Activated T-cell treated with anti-CD3 and anti-CD28 coated beads, Interleukin-2, amount 50 U/mL, for 24 hours (primary cell): ENCODE measurements at places on chromosomes 12 and 14.

DNA sequence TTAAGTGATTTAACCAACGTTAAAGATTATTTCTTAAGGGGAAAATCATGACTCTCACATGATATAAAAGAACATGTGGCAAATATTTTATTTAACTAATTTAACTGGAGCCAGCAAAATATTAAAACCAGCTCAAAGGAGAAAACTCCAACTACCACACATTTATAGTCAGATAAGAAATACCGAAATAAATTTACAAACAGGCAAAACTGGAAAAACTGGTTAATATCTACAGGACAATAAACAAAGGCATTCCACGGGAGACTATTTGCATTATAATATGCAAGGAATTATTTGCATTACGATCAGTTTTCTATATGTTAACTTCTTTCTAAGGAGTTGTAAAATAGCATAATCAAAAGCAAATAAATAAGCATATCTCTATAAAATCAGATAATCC is 13.8 kb upstream of the BCL2L14 start:
- no peak for DNase-seq

DNA sequence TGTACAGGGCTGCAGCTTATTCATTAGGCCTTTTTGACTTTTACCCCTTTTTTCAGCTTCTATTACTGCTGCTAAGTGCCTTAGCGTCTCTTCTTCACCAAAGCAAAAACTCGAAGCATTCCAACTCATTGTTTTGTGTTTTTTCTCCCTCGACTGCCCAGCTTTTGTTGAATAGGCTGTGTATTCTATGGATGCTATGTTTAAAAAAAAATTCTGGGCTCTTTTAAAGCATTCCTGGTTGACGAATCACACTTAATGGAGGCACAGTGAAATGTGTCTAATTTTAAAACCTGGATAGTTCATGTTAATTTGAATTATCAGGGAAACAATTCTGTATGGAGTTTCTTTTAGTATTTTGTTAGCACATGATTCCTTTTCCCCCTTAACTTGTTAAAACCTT is 29.7 kb downstream of the KTN1 start:
- DNase-seq: no peak

- no peak for DNase-seq
These were observed 171.8 kb upstream of the EGLN3 start for GRCh38 chr14:34122650-34123049.

GRCh38 chr14:66709291-66709690 is 201.3 kb downstream of the GPHN start:
- DNase-seq: no peak

DNA sequence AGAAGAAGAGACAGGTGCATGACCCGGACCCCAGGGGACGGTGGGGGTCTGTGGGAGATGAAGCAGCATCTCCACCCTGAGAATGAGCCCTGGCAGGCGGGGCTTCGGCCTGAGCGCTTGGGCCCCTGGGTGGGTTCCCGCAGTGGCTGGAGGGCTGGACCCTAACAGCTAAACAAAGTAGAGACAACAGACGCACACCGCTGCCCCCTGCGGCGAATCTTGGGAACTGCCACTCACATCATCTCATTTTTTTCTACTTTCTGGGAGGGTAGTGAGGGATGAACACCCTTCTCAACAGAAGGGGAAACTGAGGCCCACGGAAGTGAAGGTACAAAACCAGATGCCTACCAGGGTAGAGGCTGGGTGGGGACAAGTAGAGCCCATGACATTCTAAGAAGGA is 104.7 kb downstream of the RFLNA start:
- DNase-seq: peak; percentile 58

GRCh38 chr12:111761099-111761498 is 5.6 kb upstream of the ALDH2 start:
- no peak for DNase-seq

DNA sequence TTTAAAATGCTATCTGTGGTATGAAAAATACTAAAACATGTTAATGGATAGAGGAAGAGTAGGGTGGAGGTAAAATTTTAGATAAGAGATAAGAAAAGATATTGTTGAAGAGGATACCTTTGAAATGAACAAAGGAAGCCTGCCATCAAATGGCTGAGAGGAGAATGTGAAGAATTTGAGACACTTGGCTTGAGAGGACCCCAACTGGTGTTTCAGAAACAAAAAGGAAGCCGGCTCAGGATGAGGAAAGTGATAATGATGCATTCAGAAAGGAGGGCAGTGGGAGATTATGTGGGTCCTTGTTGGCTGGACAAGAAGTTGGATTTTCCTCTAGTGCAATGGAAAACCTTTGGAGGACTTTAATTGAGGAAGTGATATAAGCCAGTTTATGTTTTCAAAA is 264.4 kb downstream of the DUSP6 start:
- DNase-seq: no peak

DNA sequence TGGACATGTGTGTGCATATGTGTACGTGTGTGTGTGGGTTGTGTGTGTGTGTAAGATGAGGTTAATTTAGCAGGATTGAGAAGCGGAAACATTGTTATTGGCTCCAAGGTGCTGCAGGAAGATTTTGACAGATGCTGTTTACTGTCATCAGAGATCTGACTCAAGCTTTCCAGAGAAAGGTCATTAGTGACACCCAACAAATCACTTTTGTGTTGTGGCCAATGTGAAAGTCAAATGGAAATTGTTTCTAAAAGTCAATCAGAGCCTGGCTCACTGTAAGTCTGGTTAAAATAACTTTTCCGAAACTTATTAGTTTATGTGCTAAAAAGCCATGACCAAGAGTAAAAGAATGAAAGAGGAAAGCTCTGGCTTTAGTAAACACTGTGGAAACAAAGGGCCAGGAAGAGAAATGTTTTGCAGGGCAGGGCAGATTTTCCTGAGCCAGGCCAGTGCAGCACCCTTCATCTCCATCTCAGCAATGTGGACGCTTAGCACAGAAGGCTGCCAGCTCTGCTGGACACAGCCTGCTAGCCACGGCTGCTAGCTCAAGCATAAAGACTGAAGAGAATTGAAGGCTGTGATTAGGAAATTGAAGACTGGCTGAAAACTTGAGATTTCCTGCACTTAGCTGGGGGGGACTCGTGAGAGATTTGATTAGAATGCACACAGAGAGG is 235.8 kb downstream of the NEDD1 start:
- DNase-seq: no peak

DNA sequence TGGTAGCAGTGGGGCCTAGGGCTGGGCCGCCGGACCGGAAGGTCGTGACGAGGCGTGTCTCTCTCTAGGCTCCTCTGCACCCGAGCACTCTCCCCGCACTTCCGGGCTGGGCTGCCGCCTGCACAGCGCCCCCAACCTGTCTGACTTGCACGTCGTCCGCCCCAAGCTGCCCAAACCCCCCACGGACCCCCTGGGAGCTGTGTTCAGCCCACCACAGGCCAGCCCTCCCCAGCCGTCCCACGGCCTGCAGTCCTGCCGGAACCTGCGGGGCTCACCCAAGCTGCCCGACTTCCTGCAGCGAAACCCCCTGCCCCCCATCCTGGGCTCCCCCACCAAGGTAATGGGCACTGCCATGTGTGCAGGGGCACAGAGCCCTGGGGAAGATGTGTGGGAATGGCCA is 13.3 kb upstream of the PUS1 start:
- no peak for DNase-seq

DNA sequence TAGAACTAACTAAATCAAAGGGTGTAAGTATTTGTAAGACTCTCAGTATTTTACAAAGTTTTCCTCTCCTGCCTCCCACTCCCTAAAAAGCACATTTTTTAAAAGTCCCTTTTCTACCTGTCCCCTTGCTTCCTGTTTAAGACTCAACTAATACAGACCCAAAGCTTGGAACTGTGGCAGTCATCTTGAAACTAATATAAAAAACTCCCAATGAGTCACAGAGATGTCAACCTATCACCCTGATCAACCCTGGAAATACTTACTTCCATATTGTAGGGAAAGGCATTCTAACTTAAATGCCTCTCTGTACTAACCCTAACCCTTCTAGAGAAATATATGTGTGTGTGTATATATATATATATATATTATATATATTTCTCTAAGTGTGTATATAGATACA is 184.8 kb downstream of the SPTSSA start:
- no peak for DNase-seq

GRCh38 chr14:24232121-24232644 is at the start of gene NEDD8:
Gene NEDD8, minus strand, starts transcription at chr14:24232367. Its CDS starts 100 bp downstream, at chr14:24232267.
- DNase-seq: peak; percentile 93

- DNase-seq: no peak
These were observed 92.2 kb downstream of the PIWIL1 start for GRCh38 chr12:130429656-130430505.

GRCh38 chr14:25400607-25401206 is 350.8 kb upstream of the STXBP6 start:
- no peak for DNase-seq

DNA sequence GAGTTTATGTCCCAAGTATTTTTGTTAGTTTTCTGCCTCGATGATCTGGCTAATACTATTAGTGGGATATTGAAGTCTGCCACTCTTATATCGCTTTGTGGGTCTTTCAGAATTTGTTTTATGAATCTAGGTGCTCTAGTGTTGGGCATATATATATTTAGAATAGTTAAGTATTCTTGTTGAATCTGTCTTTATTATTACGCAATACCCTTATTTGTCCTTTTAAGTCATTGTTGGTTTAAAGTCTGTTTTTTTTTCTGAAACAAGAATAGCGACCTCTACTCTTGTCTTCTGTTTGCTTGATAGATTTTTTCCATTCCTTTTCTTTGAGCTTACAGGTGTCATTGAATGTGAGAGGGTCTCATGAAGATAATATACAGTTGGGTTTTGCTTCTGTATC is 239.0 kb downstream of the ASCL1 start:
- no peak for DNase-seq

GRCh38 chr14:91065266-91065665 is 4.8 kb upstream of the RPS6KA5 start:
- DNase-seq: no peak

- no peak for DNase-seq
These were observed 70.0 kb downstream of the SLC38A6 start for GRCh38 chr14:61051051-61051450.

GRCh38 chr12:87981495-87981894 is 47.7 kb downstream of the C12orf50 start:
- no peak for DNase-seq

- no peak for DNase-seq
These were observed 367.3 kb downstream of the BCL11B start for GRCh38 chr14:98904677-98905076.

DNA sequence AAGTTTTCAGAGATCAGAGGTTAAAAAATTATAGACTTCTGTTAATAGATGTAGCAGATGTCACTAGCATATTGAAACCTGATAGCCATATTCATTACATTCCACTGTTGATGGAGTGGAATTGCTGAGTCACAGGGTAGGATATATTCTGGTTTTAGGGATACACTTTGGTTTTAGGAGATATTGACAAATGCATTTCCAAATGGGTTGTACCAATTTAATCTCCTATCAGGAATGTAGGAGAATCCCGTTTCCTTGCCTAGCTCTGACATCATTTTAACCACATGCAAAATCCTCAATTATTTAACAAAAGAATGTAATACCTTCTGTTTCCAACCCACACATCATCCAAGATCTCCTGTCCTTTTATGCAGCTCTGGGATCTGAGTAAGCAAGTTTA is 30.7 kb upstream of the ESR2 start:
- no peak for DNase-seq

- DNase-seq: no peak
These were observed 89.8 kb downstream of the FAR2 start for GRCh38 chr12:29238822-29239291.

DNA sequence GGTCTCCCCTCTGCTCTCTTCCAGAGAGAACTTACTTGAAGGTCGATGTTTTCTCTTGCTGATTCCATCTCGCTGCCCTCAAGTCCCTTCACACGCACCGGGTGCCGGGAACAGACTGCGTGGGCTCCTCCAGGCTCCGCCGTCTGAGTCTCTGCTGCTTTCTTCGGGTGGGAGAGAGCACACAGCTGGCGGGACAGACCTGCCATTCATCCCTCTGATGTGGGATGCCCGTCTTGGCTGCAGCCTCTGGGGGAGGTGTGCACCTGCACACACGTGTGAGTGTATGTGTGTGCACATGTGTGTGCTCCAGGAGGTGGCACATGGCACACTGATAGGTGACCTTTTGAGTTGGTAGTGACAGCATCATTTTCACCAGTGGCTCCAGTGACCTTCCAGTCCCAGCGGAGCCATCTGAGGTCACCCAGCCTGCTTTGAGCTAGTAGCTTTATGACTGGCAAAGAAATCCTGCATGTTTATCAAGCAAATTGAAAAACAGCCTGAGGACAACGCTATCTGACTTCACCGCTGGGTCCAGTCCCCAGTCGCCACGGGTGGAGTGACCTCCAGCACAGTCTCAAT is at the start of gene NINJ2:
NINJ2 (minus strand) TSS at position 153 of the 579 bp plus-strand sequence; CDS start at position 68, 85 bp downstream.
- DNase-seq: peak; percentile 46

GRCh38 chr12:52141306-52141705 is 50.5 kb downstream of the KRT80 start:
- no peak for DNase-seq

DNA sequence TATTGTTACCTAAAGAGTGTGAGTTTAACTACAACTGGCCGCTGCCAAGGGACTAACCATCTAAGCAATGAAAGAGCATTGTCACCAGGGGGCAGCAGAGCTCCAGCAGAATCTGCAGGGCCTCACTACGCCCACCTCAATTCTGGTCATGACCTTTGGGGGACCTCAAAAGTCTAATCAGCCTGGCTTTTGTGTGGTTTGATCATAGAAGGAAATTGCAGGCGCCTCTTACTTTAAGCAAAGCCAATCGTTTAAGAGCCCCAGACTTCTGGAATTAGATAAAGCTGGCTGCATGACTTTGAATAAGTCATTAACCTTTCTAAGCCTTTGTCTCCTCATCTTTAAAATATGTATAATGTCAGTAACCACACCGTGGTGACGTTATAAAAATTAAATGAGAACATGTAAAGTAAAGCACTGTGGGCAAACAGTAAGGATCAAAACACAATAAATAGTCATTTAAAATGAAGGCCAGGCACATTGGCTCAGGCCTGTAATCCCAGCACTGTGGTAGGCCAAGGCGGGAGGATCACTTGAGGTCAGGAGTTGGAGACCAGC is 58.6 kb downstream of the TBX3 start:
- DNase-seq: peak; percentile 33

DNA sequence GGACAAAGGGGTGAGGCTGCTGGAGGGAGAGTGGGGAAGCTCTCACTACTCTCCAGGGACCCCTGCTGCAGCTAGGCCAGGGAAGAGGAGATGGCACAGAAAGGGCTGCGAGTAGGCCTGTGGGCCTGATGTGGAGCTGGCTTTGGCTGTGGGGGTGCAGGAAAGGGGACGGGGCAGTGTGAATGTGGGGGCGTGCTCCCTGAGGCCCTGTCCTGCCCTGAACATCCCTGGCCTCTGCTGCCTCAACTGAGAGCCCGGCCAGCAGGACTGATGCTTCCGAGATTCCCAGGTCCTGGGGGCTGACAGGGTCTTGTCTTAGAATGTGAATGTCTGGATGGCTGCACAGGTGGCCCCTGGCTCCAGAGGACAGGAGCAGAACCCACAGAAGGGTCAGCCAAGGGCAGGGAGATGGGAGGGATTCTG is 64.2 kb downstream of the CHGA start:
- no peak for DNase-seq

DNA sequence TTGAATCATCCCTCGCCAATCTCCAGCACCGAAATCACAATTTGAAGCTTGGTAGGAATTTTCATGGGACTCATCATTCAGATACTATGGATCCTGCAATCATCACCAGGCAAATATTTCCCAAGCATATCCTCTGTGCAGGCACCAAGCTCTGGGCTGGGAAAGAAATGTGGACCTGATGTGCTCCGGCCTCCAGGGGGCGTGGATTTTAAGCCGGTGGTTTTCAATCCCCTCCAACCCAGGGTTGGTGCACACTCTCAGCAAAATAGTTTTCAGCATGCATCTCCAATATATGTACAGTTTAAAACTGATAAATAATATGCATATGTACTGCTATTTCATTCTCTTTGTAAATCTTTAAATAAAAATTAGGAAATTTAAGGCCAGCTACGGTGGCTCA is 98.9 kb downstream of the RBM19 start:
- DNase-seq: no peak

- no peak for DNase-seq
These were observed 142.2 kb upstream of the RFLNA start for GRCh38 chr12:124152731-124153130.
